ENCODE measurements at places on chromosomes 11 and 22. TPM values are rescaled to one million over a fixed set of nuclear protein-coding genes. Genes with fewer than 3 reads are reported as not detected.

DNA sequence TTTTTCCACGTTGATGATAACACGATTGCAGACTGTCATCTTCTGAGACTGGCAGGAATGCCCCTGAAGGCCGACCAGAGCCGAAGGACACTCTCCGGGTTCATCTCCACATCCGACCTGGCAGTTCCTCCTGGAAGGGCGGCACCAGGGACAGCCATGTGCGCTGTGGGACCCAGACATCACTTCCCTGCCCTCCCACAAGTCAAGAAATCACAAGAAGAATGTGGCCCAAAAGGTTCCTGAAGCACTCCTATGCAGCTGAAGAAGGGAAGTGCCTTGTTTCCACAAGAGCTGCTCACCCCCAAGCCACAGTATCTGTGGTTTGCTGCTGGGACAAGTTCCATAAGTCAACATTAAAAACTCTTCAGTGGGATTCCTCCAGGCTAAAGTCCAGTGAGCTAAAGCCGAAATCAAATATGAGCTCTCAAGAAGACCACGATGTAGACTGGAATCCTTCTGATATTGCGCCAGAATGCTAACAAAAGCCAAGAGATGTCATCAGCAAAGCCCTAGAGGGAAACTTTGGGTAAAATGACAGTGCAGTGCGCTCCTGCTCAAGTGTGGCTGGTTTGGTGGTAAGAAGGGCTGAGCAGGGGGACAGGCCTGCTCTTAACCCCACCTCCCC lies 21.2 kb downstream of the PACSIN2 start:
- DNase-seq: no peak

- DNase-seq: peak; percentile 21
These were observed 565 bp downstream of the GAS2L1 start for GRCh38 chr22:29306835-29307595.

DNA sequence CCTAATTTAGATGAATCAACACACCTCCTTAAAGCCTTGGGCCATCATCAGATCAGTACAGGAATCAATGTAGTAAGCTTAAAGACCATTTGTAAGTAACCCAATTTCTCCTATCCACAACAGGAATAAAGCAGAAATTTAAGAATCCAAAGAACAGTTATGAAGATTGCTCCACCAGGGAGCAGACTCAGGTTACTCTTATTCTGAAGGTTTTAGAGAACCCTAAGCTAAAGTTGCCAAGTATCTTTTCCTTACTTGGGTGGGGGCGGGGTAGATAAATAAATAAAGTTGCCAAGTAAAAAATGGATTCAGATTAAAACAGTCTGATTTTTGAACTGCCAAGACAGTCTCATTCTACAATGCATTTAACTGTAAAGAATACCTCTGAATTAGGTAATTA lies 18.1 kb downstream of the CKAP5 start:
- no peak for DNase-seq

- no peak for DNase-seq
These were observed 56.3 kb upstream of the PDE3B start for GRCh38 chr11:14587258-14587657.

- no peak for DNase-seq
These were observed 83.4 kb upstream of the SHISAL1 start for GRCh38 chr22:44396021-44396726.

DNA sequence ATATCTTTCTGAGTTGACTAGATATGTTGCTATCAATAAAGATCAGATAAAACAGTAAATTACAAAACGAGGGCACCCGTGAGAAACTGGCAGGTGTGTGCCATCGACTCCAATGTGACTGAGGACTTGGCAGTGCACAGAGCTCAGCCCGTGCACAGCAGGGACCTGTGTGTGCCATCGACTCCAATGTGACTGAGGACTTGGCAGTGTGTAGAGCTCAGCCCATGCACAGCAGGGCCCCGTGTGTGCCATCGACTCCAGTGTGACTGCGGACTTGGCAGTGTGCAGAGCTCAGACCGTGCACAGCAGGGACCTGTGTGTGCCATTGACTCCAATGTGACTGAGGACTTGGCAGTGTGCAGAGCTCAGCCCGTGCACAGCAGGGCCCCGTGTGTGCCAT lies 347.2 kb upstream of the B3GAT1 start:
- DNase-seq: no peak

GRCh38 chr11:78654071-78654470 lies 79.4 kb upstream of the NARS2 start:
- no peak for DNase-seq

DNA sequence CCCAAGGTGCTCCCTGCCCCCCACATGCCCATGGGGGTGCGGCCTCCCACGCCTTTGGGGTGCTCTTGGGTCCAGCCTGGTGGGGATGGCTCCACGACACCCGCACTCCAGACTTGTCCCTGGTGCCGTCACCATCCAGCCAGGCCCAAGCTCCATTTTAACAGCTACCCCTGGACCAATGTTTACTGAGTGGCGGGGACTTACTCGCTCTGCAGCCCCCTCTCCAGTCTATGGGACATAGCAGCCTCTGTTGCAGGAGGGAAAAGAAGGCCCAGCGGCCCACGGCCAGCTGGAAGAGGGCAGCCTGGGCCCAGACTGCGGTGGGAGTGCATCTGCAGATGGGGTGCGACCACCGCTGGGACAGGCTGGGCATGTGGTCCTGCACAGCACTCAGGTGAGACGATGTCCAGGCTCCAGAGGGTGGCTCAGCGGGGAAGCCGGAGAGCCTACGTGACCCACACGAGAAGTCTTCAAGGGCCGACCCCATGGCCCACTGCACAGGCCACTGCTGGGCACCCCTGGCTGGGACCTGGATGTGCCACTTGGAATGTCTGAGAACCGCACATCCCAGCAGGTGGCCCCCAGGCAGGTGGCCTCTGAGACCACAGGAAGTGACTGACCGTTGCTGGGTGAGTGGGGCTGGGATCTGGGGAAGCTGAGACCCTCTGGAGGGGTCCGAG lies 18.1 kb downstream of the IL17REL start:
- no peak for DNase-seq

GRCh38 chr11:105723269-105723668 lies 113.4 kb downstream of the GRIA4 start:
- no peak for DNase-seq

DNA sequence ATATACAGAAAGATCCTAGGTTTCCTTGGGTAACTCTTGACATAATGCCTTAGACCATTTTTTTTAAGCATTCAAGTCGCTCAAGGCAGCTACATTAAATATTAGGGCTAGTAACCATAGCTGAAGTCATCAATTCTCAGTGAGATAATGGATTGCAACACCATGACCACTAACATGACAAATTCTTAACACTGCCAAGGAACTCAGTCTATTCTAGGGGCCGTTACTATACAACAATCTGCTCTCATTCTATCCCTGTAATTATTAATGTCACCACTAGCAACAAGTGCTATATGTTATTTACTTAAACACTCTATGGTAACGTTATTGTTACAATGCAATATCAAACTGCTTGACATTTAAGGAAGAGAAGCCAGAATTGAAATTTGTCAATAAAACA lies 3.2 kb upstream of the STK33 start:
- DNase-seq: no peak

- no peak for DNase-seq
These were observed at the start of gene GAL for GRCh38 chr11:68684385-68685356. TSS of gene GAL (plus strand) at chr11:68684544. CDS start at chr11:68684924, 380 bp downstream.

DNA sequence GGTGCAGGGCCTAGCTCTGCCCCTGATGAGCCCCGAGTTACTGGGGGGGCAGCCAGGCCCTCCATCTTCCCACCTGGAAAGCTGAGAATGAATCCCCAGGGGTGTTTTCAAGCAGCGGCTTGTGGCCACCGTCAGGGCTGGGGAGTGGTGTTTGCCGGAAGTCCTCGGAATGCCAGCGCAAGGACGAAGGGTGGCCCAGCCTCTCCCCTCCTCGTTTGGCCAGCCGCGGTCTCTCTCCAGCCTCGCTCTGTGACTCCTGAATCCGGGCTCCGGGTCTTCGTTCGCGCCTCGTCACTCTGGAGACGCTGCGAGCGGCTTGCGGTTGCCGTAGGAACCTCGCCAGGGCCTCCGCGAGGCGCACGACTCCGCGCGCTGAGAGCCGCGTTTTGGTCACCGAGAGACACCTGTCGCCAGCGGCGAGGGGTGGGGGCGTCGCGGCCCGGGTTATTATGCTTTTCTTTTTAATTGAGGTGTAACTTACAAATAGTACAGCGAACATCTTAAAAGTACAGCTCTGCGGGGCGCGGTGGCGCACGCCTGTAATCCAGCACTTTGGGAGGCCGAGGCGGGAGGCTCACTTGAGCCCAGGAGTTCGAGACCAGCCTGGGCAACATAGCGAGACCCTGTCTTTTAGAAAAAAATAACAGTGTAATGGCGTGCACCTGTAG lies 6.3 kb upstream of the KDELR3 start:
- DNase-seq: peak; percentile 58

GRCh38 chr22:20198557-20199319 lies 47.9 kb upstream of the CCDC188 start:
- no peak for DNase-seq

DNA sequence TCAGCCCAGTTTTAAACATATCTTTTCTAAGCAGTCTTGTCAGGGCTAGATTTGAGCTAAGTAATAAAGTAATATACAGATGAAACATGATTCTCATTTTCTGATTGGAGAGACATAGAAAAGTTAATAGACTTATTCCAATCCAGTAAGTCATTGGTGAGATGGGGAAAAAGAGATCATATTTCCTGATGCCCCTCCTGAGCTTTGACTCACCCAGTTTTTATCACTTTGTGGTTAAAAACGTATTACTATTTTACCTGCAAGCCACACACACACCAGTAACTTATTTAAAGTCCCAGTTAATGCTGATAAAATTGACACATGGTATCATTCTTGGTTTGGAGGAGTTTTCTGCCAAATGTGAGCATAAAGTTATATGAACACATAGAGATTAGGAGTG lies 306.8 kb downstream of the CADM1 start:
- DNase-seq: no peak

- DNase-seq: no peak
These were observed 32.6 kb upstream of the B3GNT6 start for GRCh38 chr11:77001613-77002012.

DNA sequence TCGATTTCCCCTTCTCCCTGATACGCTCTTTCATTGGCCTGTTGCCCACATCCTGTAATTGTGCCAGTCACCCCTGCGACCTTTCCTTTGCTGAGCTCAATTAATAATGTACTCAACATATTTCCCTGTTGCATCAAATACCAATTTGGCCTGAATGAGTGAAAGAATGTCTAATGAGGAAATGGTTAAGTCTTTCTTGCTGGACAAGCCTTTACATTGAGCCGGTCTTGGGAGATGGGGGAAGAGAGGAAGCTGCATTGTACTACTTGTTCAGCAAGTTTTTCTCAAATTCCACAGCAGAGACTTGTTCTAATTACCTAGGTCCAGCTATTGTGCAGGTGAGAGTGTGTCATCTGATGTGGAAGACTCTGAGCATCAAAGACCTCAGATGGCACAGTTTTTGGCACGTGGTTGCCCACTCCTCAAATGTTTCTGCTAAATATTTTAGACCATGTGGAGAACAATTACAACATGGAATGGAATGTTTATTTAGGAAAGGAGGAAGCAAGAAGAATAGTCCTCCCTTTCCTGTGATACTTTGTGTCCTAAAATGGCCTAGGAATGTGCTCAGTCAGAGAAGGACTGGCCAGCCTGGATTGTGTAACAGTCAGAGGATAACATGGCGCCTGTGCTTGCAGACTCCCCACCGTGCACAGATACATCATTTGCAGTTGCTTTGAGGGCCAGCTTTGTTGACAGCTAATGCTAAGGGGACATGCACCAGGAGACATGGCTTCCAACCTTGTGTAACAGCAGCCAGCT lies 129.5 kb upstream of the E2F8 start:
- no peak for DNase-seq

DNA sequence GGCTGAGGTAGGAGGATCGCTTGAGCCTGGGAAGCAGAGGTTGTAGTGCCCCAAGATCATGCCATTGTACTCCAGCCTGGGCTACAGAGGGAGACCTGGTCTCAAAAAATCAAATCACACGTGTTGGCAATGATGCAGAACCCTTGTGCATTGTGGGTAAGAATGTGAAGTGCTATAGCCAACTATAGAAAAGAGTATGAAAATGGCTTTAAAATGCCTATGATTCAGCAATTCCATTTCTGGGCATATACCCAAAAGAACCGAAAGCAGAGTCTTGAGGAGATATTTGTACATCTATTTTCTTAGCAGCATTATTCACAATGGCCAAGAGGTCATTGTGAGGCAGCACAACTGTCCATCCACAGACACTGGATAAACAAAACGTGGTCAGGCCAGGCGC lies 2.6 kb upstream of the FADS3 start:
- no peak for DNase-seq

DNA sequence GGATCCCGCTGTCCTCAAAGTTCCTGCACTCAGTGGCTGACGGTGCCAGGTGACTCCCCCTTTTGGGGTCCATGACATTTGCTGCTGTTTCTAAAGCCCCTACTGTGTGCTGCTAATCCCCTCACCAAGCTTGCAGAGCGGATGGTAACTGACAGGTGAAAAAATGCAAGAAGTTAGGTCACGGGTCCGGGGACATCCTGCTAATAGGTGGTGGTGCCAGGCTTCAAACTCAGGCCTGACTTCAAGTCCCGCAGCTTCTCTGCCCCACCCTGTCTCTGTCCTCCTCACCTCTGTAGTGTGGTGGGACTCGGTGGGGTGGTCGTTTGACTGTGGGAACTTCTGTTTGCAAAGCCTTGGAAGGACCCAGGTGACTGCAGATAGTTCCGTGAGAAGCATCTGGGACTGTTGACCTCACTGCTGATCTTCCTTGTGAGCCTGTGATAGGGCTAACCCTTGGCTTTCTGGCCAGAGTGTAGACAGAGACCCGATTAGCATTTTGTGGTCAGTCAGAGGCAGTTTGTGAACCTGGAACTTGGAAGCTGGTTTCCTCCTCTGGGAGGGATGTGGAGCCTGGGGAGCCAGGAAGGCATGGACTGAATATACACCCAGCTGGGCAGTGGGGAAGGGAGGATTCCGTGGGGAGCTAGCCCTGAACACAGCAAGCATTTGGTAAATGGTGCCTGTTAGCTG lies 115.4 kb upstream of the OR4B1 start:
- DNase-seq: no peak

- DNase-seq: no peak
These were observed 1.3 kb upstream of the ARAP1 start for GRCh38 chr11:72753341-72754148.

The FXYD2 gene
- 19.5 TPM for total RNA-seq

The MS4A5 gene
- total RNA-seq: not detected

The TMPRSS5 gene
- 1.2 TPM for total RNA-seq

The NXPE1 gene
- total RNA-seq: not detected

The NXPE2 gene
- not detected for total RNA-seq

The NRGN gene
- 0.66 TPM for total RNA-seq

The SERGEF gene
- 52.5 TPM for total RNA-seq

All from B cell (primary cell).